ENCODE measurements at places on chromosomes 3 and 15. TPM values are rescaled to one million over a fixed set of nuclear protein-coding genes. Genes with fewer than 3 reads are reported as not detected.

GRCh38 chr3:24496529-24497482 is 2.2 kb upstream of the THRB start:
- H3K27me3 ChIP-seq: peaks cover 58% of the 10 kb centered on the region
- H3K27ac ChIP-seq: no peak overlapping the region
- H3K4me1 ChIP-seq: peaks cover 12% of the 10 kb centered on the region
- DNase-seq: peak; percentile 47
- H3K36me3 ChIP-seq: no peaks in the 10 kb centered on the region

The FSD2 gene
- total RNA-seq: not detected

- H3K27ac ChIP-seq: no peak overlapping the region
- peaks cover 56% of the 10 kb centered on the region for H3K4me1 ChIP-seq
- peaks cover 93% of the 10 kb centered on the region for H3K27me3 ChIP-seq
- no peak for DNase-seq
- H3K36me3 ChIP-seq: no peaks in the 10 kb centered on the region
- no peak overlapping the region for H3K4me3 ChIP-seq
Observed at GRCh38 chr3:193791041-193792032, 198.3 kb downstream of the OPA1 start.

- no peak overlapping the region for H3K27ac ChIP-seq
- no peaks in the 10 kb centered on the region for H3K27me3 ChIP-seq
- no peak for DNase-seq
- H3K4me3 ChIP-seq: no peak overlapping the region
- no peaks in the 10 kb centered on the region for H3K36me3 ChIP-seq
Observed at GRCh38 chr15:76983590-76984375, 11.1 kb upstream of the PSTPIP1 start.

GRCh38 chr3:48601622-48601994 is 6.5 kb upstream of the COL7A1 start:
- peaks cover 14% of the 10 kb centered on the region for H3K36me3 ChIP-seq
- no peak overlapping the region for H3K27ac ChIP-seq
- no peaks in the 10 kb centered on the region for H3K27me3 ChIP-seq
- no peak for DNase-seq
- peaks cover 9% of the 10 kb centered on the region for H3K4me1 ChIP-seq

The IQCH gene
- total RNA-seq: 2.8 TPM

The CFAP91 gene
- 7.0 TPM for total RNA-seq

GRCh38 chr3:60053526-60054265 is 1003.9 kb upstream of the CFAP20DC start:
- DNase-seq: no peak
- no peaks in the 10 kb centered on the region for H3K36me3 ChIP-seq
- no peaks in the 10 kb centered on the region for H3K4me1 ChIP-seq
- H3K4me3 ChIP-seq: no peak overlapping the region

The SH3GL3 gene
- total RNA-seq: 1.4 TPM

The CTXN2 gene
- 0.18 TPM for total RNA-seq

GRCh38 chr3:9452417-9452816 is 55.0 kb downstream of the SETD5 start:
- no peaks in the 10 kb centered on the region for H3K4me1 ChIP-seq
- H3K36me3 ChIP-seq: peaks cover 20% of the 10 kb centered on the region
- no peaks in the 10 kb centered on the region for H3K27me3 ChIP-seq
- H3K4me3 ChIP-seq: no peak overlapping the region
- H3K27ac ChIP-seq: no peak overlapping the region
- DNase-seq: no peak

Measured in neural crest cell (in vitro differentiated cells).